ENCODE measurements at places on chromosomes 7 and 10.

DNA sequence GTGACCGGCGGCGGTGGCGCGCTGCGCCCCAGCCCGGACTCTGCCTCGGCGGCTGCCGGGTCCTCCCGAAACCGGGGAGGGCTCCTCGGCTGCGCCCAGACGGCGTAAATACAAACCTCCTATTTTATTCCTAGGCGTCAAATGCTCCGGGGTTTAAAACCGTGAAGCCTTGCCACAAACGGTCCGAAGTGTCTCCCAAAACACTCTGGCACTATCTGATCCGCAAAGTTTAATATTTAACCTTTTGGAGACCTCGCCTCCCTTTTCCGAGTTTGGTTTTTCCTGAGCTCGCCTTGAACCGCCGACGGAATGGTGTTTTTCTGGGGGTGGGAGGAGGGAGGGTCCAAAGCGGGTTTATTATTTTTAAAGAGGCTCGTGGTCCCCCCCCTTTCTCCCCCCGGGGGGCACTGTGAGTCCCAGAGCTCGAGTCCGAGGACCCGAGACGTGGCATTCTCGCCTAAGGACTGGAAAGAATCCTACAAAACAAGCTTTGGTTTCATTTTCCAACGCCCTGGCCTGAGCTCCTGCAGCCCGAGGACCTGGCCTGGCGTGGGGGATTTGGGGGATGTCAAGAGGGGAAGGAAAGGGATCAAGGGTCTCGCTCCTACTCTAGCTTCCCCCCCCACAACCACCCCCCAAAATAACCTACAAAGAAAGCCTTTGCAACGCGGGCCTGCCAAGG, 1.8 kb downstream of the TNRC18 start:
- peak; percentile 68 for DNase-seq

- no peak for DNase-seq
These were observed 610.1 kb downstream of the LRMDA start for GRCh38 chr10:76041551-76041950.

GRCh38 chr10:121307411-121307980, 290.7 kb downstream of the FGFR2 start:
- DNase-seq, result no peak

DNA sequence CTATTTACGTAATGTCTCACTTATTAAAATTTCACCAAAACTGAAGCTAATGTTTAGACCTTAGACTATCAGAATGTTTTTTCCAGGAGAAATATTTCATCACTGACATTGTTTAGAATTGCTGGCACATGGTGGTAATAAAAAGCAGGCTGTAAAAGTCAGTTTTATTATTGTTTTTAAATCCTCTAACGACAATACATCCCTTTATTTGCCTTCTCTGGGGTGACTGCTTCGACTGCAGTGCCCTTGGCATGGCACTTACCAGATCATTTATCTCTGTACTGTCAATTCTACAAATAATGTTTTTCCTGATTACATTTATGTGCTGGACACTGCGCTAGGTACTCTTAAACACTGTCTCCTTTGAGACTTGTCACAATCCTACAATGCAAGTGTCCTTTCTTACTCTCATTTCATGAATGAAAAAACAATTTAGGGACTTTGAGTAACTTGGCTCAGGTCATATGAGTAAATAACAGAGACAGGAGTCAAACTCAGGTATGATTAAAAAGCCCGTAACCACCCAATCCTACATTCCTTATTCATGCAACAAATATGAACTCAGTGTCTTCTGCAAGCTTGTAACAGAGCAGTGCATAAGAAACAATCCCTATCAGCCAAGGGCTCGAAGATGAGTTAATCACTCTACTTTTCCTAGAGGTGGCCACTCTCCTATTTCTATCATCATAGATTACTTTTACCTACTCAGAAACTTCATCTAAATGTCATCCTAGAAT, 5.6 kb upstream of the ING3 start:
- DNase-seq, result peak; percentile 8

- DNase-seq, result no peak
These were observed 289.2 kb upstream of the VSTM2A start for GRCh38 chr7:54253036-54253373.

DNA sequence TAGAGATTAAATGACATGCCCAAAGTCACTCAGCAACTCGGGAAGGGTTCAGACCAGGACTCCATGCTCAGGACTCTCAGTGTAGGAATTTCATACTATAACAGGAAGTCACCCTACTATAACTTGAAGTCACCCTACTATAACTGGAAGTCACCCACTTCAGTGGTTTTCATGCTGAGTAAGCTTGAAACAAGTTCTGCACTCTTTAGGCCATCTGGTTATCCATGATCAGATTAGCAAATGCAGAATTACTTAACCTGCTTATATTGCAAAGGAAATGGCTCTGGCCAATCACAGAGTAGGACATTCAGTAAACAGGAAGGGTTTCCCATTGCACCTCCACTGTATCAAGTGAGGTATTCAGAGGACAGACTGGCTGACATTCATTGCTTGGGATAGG, 1240.4 kb downstream of the GATA3 start:
- DNase-seq, result no peak

GRCh38 chr7:122572706-122573105, 126.2 kb downstream of the RNF133 start:
- no peak for DNase-seq

DNA sequence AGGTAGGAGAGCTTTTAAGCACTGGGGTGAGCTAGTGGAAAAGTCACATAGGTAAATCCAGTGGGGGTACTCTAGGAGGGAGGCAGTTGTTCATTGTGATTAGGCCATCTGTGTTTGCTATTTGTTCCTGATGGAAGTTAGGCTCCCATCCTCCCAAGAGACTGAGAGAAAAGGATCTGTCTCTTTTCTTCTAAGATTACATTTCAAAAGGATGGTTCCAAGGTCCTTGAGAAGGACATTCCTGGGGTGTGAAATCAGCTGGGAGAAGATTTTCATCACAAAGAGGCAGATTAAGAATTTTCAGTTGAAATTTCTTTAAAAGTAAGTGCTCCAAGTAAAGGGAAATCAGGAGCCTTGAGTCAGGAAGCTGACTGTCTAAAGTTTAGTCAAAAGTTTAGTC, 210.8 kb upstream of the CSTF2T start:
- DNase-seq, result no peak

GRCh38 chr7:70589010-70589409, 542.9 kb upstream of the GALNT17 start:
- DNase-seq, result no peak

DNA sequence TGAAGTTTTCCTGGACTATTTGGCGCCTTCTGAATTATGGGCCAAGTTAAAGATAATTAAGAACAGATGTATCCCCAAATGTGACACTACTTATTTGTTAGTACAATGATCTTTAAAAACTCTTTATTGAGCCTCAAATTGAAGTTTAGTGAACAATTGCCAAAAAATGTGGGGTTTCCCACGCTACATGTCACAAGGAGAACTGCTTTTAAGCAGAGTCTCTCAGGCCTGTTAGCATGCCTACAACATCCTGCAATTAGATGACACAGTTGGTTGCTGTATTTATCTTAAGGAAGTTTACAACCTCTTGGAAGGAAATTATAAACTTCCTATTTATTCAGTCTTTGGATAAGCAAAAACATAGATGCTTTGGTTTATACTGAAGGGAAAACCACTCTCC, 733.0 kb downstream of the TNS3 start:
- DNase-seq, result no peak

DNA sequence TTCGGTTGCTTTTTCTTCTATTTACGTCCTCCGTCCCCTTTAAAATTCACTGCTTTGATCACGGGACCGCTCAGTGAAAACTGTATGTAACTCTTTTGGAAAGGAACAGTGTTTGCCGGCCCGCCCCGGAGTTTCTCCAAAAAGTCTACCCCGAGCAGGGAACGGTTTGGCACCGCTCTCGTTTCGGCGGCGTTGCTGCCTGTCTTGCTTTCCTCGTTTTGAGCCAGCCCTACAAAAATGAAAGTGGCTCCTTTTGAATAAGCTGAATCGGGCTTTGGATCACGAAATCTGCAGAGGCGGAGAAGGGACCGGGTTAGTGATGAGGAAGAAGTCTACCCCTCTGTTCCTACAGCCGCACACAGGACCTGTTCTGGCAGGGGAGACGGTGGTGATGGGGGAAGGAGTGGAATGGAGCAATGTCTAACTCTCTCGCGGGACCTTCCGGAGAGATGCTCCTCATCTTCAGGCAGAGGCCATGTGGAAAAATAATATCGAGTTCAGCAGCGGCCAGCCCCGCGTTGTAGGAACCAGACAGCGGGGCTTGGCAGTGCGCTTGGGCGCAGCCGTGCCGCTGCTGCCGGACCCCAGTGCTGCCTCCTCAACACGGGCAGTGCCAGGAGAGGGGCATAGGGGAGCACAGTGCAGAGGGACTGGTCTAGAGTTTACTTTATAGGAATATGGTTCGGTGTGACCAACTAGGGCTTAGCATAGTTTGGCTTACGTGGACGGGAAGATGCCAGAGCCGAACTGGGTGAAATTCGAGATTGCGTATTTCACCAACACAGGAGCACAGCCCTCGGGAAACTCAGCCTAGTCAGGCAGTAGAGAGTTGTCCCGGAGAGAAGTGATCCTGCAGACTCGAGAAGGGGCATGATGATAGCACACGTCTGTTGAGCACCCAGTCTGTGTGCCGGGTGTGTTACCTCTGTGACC, 1.4 kb downstream of the HTRA1 start:
- no peak for DNase-seq

DNA sequence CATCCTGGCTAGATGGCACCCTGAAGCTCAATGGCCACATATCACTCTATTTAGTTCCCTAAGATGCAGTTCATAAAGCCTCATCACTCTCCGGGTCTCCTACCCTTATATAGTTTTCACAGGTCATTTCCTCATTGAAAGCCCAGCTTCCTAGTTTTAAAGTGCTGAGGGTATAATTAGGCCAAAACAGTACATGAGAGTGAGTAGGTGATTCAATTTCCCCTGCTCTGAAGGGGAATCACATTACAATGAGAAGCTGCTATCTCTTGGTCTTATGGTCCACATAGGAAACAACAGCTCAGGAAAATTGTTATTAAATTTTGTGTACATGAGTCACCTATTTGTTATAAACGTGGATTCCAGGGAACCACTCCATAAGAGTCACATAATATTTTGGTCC, 162.0 kb downstream of the SEMA3E start:
- DNase-seq, result no peak

- peak; percentile 69 for DNase-seq
These were observed 62.7 kb downstream of the KAT6B start for GRCh38 chr10:74888962-74889661.

DNA sequence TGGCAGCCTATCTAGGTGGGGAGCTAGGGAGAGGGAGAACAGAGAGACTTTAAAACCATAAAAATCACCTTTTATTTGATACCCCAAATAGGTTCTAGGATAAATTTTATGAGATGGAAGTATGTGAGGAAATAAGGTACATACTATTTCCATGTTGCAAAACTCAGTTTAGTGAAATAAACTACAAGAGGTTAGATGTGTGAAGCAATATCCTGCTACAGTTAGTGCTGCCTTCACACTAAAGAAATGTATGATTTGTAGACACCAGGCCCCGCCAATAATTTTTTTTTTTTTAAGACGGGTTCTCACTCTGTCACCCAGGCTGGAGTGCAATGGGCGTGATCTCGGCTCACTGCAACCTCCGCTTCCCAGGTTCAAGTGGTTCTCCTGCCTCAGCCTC, 34.4 kb upstream of the RSBN1L start:
- no peak for DNase-seq

DNA sequence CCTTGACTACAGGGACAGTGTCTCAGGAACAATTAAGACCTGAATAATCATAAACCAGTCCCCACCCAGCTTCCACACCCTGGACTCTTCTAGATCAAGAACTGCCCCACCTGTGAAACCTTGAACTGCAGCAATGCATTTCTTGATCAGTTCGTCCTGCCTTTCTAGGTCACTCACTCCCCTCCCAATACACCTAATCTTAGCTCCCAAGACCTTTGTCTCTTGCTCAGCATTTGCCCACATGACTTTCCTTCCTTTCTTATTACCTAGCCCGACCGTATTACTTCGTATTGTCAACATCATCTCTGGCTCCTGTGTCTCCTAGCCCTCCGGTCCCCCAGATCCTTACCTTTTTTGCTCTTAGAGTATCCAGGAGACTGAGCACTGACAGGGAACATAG, 5.5 kb upstream of the NAMPT start:
- DNase-seq, result no peak

- no peak for DNase-seq
These were observed 57.5 kb upstream of the CHST15 start for GRCh38 chr10:124150807-124151417.

DNA sequence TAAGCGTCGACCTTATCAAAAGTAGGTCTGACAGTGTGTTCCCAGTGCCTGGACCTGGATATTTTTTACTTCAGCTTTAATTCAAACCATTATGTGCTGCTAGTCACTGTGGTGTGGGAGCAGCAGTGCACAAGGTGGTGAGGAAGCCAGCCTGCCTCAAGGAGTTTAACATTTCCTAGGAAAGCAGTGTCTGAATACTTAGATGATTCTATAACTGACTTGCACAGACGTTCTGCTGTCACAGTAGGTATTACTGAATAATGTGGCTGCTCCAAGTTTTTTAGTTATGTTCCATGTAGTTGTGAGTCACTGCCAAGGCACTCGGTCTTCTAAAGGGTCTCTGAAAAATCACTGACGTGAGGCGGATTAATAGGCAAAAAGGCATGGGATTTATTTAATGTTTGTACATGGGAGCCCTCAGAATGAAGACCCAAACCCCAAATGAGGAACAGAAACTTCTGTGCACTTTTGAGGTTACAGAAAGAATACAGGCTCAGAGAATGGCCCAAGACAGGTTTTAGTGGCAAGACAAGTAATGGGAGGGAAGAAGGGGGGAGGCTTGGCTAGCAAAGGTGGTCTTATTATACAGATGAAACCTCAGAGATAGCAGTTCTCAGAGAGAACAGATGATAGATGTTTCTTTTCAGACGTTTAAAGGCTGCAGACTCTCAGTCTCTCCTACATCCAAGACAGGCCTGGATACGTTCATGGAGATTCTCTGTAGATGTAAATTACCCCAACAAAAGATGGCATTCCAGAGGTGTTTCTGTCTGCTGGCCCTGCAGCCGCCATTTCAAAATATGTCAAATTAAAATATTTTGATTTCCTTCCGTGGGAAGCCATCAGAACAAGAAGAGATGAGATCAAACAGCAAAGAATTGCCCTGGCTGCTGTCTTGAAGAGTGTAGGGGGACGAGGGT, 209.3 kb downstream of the SDK1 start:
- no peak for DNase-seq

DNA sequence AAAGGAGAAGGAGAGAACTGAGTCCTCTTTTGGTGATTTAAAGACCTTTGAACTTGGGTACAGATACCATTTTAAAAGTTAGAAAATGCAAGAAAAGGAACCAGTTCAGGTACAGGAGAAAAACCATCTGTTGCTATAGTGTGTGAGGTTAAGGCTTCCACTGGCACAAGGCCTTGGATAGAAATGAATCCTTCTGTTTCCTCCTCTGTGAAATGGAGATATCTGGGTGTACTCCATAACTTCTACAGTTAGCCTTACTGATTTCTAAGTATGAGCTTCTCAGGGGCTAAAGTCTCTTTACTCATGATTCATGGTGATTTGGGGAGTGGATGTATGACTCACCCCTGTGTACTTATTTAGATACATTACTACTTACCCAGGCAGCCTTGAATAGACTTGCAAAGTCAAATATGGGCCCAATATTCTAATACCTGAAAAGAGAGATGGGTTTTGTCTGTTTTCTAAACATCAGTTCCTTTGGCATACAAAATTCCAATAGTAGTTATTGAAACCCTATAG, 117.2 kb upstream of the ADO start:
- no peak for DNase-seq

GRCh38 chr10:32149252-32149955, 93.2 kb upstream of the KIF5B start:
- DNase-seq, result no peak
